ENCODE measurements at places on chromosomes 2 and 18. TPM values are rescaled to one million over a fixed set of nuclear protein-coding genes. Genes with fewer than 3 reads are reported as not detected.

Gene SLC9A2
- 0.09 TPM for polyA plus RNA-seq

Gene TUBB8B
- polyA plus RNA-seq = 0.47 TPM

Gene CTNNA2
- polyA plus RNA-seq = not detected

GRCh38 chr2:113240915-113241911, 37.5 kb downstream of the PAX8 start:
- DNase-seq = no peak

- peak; percentile 61 for DNase-seq
These were observed 155.0 kb downstream of the TTC32 start for GRCh38 chr2:19746611-19747309.

DNA sequence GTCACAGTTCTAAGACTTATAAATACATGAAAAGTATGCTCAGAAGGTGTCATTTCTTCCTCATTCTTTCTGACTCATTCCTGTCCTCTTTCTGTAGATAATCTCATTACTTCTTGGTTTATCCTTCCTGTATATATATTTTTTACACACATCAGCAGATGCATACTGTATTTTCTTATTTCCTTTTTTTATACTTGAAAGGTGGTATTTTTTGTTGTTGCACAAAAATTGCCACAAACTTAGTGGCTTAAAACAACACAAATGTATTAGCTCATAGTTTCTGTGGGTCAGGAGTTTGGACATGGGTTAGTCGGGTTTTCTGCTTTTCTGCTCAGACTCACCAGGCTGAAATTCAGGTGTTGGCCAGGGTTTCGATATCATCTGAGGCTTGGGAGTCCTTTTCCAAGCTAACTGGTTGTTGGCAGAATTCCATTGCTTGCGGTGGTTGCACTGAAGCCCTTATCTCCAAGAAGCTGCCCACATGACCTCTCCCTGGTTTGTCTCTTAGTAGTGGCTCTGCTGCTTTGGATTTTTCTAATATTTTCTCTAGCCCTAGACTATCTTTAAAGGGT, 162.6 kb downstream of the FMNL2 start:
- no peak for DNase-seq

- no peak for DNase-seq
These were observed 378.6 kb downstream of the DPP10 start for GRCh38 chr2:114821055-114821454.

DNA sequence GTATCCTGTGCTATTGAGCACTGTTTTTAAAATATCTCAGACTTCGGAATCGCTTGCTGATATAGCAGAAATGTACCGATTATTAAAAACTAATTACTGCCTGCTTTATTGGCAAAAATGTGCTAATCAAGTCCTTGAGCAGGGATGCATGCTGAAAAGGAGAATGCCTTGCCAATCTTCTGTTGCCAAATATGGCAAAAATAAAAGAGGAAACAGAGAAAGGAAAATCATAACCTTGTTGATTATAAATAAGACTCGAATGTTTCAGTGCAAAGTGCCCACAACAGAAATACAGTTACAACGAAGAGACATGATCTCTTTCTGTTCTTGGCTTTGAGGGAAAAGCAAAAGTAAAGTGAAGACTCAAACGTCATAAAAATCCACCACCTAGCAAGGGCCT, 248.5 kb downstream of the TMEM182 start:
- DNase-seq = no peak

- DNase-seq = no peak
These were observed 25.4 kb downstream of the HDAC4 start for GRCh38 chr2:239375278-239376061.

All from lung (tissue), 17 donors.